Ureter (tissue), 1 donor: ENCODE measurements at places on chromosomes 3 and 15. TPM values are rescaled to one million over a fixed set of nuclear protein-coding genes. Genes with fewer than 3 reads are reported as not detected.

AHSG gene
- not detected for total RNA-seq

PIERCE2 gene
- total RNA-seq: 3.0 TPM

GRCh38 chr3:123586968-123587367, 2.1 kb upstream of the HACD2 start:
- no peak for DNase-seq

GRCh38 chr15:34791701-34792100, 3.6 kb downstream of the ACTC1 start:
- no peak for DNase-seq

NEK4 gene
- total RNA-seq: 36.3 TPM

DNA sequence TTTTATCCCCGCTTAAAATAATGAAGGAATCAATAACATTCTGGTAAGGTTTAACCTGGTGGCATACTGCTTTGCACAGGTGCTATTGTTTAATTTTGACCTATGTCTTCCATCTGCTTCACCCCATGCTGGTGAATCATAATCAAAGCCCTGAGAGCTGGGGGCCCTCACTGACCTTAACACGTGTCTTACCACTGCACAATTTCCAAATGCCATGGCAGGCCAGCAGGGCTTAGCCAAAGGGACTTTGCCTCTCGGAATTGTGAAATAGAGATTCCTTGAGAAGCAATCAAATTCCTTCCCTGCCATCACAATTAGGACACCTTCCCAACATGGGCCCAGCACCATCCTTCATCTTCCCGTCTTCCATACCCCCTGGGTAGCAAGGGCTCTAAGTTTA, 242.6 kb upstream of the THBS1 start:
- no peak for DNase-seq
